Breast epithelium (tissue), 4 donors: ENCODE measurements at places on chromosomes 3 and 15.

DNA sequence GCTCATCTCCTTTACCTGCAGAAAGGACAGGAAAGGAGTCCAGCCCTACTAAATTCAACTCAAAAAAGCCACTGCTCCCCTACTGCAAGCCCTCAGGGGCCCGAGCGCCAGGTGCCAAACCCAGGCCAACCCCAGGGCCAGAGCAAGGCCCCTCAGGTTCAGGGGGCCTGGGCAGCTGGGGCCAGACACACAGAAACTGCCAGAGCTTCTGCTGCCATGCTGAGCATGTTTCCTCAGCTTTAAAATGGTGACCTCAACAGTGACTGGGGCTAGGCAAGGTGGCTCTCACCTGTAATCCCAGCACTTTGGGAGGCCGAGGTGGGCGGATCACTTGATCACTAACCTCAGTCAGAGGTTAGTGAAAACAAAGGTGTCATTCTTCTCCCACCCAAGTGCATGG is 38.8 kb downstream of the KLHL25 start:
- no peak for DNase-seq

- peak; percentile 24 for DNase-seq
Measured at GRCh38 chr3:61808526-61808925, 247.2 kb downstream of the PTPRG start.

DNA sequence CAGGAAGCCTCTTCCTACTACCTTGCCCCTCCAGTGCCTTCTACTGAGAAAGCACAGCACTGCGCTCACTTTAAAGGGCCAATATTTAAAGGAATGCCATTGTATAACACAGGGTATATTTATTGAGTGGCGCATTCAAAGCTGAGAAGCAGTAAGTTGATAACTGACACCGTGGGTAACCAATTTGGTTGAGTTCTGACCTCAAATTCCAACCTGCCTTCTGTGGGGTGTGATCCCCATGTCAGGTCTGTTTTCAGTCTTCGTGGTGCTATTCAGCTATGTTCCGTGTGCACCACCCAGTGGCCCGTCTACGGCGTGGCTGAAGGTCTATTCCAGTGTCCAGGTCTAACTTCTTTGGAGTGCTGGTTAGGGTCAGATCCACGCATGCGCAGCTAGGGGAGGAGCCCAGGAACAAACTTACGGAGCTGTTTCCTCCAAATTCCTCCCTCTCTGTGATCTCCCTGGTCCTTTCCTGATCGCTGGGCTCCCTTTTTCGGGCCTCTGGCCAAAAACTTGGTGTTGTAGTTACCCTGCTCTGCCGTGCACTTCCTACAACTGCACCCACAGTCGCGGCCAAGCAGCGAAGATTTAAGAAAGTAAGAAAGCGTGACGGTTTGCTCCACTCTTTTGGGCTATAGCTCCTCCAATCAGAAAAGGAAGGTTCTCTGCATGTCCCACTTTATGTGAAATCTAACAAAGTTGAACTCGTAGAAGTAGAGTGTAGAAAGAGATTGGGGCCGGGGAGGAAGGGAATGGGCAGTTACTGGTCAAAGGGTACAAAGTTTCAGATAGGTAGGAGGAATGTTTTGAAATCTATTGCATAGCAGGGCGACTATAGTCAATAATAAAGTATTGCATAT is 7.7 kb downstream of the LRRC2 start:
- DNase-seq, result peak; percentile 79

DNA sequence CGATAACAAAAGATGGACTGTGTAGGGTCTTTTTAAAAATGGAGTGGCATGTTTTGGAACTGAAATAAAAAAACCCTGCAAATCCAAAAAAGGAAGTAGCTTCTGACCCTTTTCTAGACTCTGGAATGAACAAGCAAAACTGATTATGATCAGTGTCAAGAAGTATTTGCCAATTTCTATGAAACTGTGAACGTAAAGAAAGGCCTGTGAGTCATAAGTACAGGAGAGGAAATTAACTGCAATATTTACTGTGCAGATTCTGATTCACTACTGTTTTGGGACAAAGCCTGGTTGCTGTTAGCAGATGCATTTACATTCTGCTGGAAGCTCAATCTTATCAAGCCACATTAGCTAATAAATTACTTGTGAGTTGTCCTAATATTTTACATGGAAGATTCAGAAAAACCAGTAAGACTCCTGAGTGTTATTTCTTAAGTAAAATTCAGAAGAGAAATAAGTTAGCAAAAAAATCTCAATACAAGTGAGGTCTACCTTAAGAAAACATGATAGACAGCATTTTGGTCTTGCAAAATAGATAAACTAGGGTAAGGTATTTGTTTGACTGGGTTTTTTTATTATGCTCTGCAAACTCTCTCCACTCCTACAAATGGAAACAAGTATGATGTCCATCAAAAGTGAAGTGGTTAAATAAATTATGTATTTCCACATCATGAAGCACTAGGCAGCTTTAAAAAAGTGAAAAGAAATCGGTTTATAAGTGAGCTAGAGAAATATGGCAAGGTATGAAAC is 90.2 kb upstream of the LMOD3 start:
- no peak for DNase-seq

GRCh38 chr3:51967384-51968169 is at the start of gene PCBP4:
PCBP4 (minus strand) TSS chr3:51967454; CDS start chr3:51961240, 6,214 bp downstream.
- peak; percentile 69 for DNase-seq

DNA sequence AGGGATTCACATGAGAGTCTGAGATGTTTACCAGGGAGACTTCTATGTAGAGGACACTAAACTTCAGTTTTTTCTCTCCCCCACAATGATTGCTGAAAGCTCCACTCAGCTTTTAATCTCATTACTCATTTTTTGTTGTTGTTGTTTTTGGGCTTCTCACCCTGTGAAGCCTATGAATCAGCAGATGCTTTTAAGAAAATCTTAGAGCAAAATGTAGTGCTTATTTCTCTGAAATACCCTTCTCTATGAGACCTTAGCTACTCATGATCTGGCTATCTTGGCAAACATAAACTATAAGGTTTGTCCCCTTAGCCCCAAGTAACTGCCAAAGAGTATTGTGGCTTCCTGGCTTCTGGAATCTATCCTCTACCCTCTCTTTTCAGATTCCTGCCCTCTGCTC is 537.3 kb downstream of the OCA2 start:
- DNase-seq, result no peak

GRCh38 chr3:99388780-99389179 is 249.6 kb upstream of the COL8A1 start:
- DNase-seq, result no peak

DNA sequence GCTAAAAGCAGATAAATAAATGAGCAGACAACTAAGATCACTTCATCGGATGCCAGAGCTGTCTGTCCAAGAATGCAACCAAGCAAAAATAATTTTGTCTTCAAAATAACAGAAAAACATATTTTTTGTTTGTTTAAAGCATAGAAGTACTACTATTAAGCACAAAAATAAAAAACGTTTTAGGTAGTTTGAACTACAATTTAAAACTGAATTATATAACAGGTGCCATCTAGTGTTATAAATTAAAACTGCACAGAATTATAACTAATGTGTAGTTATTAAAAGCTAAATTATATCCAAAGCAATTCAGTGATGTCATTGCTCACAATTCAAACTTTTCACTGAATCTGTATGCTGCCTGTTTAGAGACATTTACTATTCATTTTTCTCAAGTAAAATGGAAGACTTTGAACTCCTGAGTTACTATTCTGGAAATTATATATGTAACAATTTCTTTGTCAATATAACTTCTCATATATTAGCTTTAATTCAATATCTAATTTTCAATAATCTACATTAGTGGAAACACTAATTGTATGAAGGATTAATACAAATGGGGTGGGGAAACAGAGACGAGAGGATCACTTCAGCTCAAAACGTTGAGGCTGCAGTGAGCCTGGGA is 29.5 kb downstream of the LINS1 start:
- DNase-seq, result no peak

GRCh38 chr3:64756398-64756986 is 68.7 kb upstream of the ADAMTS9 start:
- no peak for DNase-seq

- DNase-seq, result no peak
Measured at GRCh38 chr15:33561407-33561806, 250.6 kb downstream of the RYR3 start.

DNA sequence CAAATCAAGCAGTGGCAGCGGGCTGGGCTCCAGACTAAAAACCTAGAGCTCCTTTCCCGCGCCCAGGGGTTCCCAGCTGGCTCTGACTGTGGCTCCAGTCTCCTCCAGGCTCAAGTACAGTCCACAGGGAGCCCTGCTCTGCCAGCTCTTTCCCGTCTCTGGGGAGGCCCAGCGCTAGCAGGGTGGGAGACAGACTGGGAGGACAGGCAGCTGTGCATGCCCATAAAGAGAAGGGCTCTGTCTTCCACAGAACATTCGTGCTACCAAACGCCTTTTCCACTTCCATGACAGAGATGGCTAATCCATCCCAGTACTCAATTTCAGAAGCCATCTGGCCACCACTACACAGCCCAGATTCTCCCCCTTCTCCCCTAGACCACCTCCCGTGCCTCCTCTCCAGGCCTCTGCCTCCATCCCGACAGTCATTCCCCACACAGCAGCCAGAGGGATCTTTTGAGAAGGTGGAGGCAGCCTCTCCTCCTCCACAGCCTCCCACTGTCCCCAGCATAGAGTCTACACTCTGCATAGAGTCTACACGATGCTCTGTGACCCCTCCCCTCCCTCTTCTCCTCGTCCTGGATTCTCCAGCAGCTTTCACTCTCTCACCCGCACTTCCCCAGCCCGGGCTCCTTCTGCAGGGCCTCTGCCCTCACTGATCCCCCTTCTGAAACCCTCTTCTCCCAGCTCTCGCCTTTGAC is 6.8 kb upstream of the DUSP7 start:
- no peak for DNase-seq

GRCh38 chr15:69748576-69749185 is 296.1 kb downstream of the RPLP1 start:
- DNase-seq, result no peak

DNA sequence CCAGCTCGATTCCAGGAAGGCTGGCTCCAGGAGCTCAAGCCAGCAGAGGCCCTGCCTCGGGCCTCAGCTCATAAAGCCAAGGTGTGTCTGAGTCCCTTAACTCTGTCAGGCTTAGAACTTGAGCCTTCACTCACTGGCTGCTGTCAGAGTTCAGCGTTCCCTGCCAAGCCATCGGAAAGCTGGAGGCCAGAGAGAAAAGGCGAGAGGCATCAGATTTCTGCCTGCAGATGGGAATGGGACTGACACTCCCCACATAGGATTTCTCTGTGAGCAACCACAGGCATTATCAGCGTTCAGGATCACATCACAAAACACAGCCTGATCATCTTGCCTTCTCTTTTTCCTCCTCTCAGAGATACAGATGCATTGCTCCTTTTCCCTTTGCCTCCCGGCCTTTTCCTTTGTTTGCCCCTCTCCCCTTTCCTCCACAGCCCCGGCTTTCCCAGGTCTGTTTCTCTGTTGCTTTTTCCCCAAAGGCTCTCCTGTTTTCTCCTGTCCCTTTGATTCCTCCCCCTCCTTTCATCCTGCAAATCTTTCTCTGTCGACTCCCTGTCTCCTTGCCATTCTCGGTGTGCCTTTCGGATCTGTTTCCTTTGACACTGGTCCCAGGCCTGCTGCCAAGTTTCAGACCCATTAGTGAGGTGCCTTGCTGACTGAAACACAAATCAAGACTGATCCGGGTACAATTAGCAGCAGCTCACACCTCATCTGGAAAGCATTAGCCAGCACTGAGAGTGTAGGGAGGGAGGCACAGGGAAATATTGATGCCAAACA is 44.5 kb upstream of the BOC start:
- peak; percentile 56 for DNase-seq

GRCh38 chr3:186417791-186418190 is 55.8 kb upstream of the DGKG start:
- no peak for DNase-seq

GRCh38 chr3:23966328-23966727 is 21.2 kb downstream of the NR1D2 start:
- DNase-seq, result no peak

- no peak for DNase-seq
Measured at GRCh38 chr15:50953302-50953701, 44.8 kb downstream of the AP4E1 start.

- DNase-seq, result no peak
Measured at GRCh38 chr3:102225407-102226132, 209.2 kb upstream of the ZPLD1 start.

GRCh38 chr15:100873029-100873677 is 6.5 kb upstream of the ALDH1A3 start:
- DNase-seq, result peak; percentile 78
